Activated naive CD8-positive, alpha-beta T cell treated with anti-CD3 and anti-CD28 coated beads, Interleukin-2, amount 10 ng/mL, durations not matched to agents 7 days and 5 days (primary cell): ENCODE measurements at places on chromosomes 5 and 9. TPM values are rescaled to one million over a fixed set of nuclear protein-coding genes. Genes with fewer than 3 reads are reported as not detected.

DNA sequence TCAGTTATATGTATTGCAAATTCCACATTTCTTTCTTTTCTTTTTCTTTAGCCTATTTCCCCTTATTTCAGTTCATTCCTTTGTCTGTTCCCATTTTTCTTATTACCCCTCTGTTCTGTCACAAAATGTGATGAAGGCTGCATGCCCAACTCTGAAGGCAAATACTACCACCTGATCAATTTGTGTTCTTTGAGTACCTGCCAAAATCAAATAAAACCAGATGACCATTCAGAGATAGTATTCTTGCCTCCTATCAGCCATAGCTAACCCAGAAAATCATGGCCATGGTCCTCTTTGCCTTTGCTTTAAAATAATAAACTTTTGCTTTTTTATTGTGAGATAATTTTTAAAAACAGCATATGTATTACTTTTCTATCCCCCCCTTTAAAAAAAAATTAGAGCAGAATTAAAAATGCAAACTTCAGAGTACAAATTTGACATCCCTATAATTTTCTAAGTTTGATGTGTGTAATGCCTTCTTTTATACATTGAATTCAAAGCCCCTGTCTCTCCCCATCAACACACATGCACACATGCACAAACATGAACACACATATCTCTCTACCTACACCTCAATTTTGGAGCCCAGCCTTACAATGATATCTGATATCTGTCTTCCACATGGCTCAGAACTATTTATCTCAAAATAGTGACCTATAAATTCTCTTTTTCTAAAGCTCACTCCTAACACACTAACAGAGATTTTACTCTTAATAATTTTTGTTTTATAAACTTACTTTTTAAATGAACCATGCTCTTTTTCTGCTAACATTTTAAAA is 3.5 kb downstream of the RFESD start:
- H3K27ac ChIP-seq, result no peak overlapping the region
- H3K4me3 ChIP-seq, result no peak overlapping the region
- DNase-seq, result no peak
- H3K4me1 ChIP-seq, result peaks cover 27% of the 10 kb centered on the region
- peaks cover 10% of the 10 kb centered on the region for H3K36me3 ChIP-seq
- H3K27me3 ChIP-seq, result no peaks in the 10 kb centered on the region

- no peak overlapping the region for H3K4me3 ChIP-seq
- DNase-seq, result no peak
- H3K36me3 ChIP-seq, result peaks cover 49% of the 10 kb centered on the region
- peaks cover 4% of the 10 kb centered on the region for H3K4me1 ChIP-seq
- peaks cover 7% of the 10 kb centered on the region for H3K27me3 ChIP-seq
These were observed 47.4 kb downstream of the ADAM19 start for GRCh38 chr5:157528036-157528632.

- H3K4me3 ChIP-seq, result no peak overlapping the region
- DNase-seq, result no peak
- peaks cover 7% of the 10 kb centered on the region for H3K27me3 ChIP-seq
These were observed 5.8 kb downstream of the DCANP1 start for GRCh38 chr5:135441350-135441831.

DNA sequence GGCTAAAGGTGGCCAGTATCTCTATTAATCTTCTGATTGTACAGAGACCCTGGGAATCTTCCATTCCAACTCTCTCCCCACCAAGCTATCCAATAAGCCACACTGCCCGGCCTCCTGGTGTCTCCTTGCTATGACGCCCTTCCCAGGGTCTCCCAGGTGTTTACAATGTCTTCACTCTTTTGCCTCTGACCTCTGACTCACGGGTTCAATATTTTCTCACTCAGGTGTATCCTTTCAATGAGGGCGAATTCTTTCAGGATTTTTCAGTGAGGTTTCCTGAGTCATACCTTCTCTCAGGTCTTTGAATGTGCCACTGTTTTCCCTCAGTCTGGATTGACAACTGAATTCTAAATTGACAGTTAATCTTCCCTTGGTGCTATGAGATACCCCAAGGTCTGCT is 53.7 kb upstream of the IRX4 start:
- no peak overlapping the region for H3K27ac ChIP-seq
- H3K36me3 ChIP-seq, result no peaks in the 10 kb centered on the region
- H3K4me3 ChIP-seq, result no peak overlapping the region
- H3K4me1 ChIP-seq, result no peaks in the 10 kb centered on the region
- peaks cover 23% of the 10 kb centered on the region for H3K27me3 ChIP-seq
- DNase-seq, result no peak

- no peak overlapping the region for H3K27ac ChIP-seq
- no peaks in the 10 kb centered on the region for H3K4me1 ChIP-seq
- no peak overlapping the region for H3K4me3 ChIP-seq
- no peaks in the 10 kb centered on the region for H3K27me3 ChIP-seq
- no peaks in the 10 kb centered on the region for H3K36me3 ChIP-seq
These were observed 254.6 kb upstream of the PIK3R1 start for GRCh38 chr5:67960939-67961338.

GRCh38 chr9:89863837-89864236 is 259.0 kb downstream of the GADD45G start:
- peaks cover 21% of the 10 kb centered on the region for H3K27me3 ChIP-seq
- H3K4me1 ChIP-seq, result peaks cover 8% of the 10 kb centered on the region
- DNase-seq, result peak; percentile 4
- H3K36me3 ChIP-seq, result no peaks in the 10 kb centered on the region
- H3K4me3 ChIP-seq, result no peak overlapping the region

DNA sequence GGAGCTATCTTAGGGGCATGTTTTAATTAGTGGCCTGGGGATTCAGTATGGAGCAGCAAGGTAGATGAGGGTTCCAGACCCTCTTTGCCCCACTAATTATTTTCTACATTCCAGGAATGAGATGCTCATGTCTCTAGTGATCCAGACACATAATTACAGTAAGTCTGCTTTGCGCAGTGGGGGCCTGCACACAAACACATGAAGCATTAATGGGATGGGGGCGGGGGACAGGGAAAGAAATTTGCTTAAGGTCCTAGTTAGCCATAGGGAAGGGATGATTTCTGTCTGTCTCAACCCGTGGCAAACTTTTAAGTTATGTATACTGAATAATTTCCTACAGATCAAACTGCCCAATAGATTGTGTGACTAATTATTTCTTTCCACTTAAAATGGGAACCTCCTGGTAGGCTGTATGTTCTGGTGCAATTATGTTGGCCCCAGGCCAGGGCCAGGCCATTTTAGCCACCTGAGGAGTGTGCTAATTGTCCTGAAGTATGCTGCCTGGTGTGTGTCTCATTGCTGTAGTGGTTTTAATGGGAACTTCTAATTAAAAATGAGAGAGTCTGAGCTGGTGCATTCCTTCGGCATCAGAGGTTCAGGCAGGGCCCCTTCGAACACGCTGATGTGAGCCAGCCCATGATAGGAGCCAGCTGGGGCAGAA is 134.4 kb downstream of the PTTG1 start:
- no peaks in the 10 kb centered on the region for H3K4me1 ChIP-seq
- no peak overlapping the region for H3K4me3 ChIP-seq
- no peaks in the 10 kb centered on the region for H3K27me3 ChIP-seq
- no peak for DNase-seq
- no peak overlapping the region for H3K27ac ChIP-seq

DNA sequence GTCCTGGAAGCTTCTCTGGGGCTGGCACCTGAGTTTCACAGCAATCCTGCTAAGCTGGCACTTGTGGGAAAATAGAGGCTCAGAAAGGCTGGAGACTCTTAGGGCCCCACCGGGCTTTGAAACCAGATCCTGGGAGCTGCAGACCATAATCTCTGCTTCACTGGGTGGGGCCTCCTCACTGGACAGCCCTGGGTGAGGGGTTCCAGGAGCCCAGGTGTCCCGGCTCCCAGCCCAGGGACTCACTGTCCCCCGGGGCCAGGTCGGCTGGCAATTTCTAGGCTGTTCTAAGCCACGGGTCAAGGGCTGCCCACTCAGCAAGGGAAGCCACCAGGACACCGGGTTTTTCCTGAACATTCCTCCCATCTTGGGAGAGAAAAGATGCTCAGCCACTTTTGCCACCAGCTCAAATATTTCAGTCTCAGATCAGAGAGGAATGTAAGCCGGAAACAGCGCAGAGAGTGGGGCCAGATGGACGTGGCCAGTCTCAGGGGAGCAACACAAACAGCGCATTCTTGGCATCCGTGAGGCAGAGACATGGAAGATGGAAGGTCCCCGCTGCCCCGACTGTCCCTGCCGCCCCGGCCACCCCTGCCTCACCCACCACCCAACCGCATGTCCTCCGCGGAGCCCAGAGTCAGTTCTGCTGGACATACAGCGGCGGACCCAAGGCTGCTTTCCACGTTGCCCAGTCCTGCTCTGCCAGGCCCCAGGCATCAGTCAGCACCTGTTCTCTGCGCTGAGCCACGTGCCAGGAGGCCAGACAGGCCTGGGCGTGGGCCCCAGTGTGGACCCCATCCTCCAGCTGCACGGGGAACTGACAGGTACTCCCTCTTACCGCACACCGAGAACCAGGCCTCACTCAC is 72.6 kb downstream of the VAV2 start:
- no peak overlapping the region for H3K4me3 ChIP-seq
- peaks cover 2% of the 10 kb centered on the region for H3K27me3 ChIP-seq
- H3K27ac ChIP-seq, result no peak overlapping the region
- no peak for DNase-seq
- H3K4me1 ChIP-seq, result no peaks in the 10 kb centered on the region

DNA sequence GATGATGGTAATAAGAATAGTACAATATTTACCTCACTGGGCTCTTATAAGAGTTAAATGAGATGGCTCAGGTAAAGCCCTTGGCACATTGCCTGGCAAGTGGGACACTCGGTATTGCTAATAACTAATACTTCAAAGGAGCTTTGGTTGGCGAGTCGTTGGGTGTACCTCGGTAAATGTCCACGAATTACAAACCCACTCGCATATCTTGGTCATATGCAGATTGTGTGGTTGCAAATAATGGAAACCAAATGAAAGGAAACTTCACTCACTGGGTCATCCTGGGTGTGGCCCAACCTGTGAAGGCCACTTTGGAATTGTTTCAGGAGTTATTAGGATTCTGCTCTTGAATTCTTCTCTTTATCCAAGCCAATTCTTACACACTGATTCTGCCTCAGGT is 147.5 kb downstream of the NTRK2 start:
- no peak overlapping the region for H3K4me3 ChIP-seq
- peaks cover 2% of the 10 kb centered on the region for H3K27me3 ChIP-seq
- no peaks in the 10 kb centered on the region for H3K4me1 ChIP-seq

DNA sequence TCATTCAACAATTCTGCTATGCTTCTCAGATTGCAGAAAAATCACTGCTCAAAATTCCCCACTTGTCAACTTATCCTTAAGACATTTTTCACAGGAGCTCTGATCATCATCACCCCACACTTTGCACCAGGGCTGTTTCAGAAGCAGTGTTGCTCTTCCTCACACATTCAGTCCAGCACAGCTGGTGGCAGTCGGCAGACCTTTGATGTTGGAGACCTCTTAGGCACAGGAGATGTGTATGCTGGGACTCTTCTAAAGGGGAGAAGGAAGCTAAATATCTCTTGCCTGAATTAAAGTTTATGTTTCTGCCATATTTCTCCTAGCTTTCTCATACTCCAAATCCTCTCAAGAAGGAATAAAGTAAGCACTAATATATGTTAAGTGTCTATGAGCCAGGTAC is 44.8 kb upstream of the SSBP2 start:
- no peak overlapping the region for H3K27ac ChIP-seq
- peaks cover 2% of the 10 kb centered on the region for H3K4me1 ChIP-seq
- no peaks in the 10 kb centered on the region for H3K36me3 ChIP-seq
- no peak for DNase-seq
- H3K27me3 ChIP-seq, result peaks cover 2% of the 10 kb centered on the region

GRCh38 chr5:76590027-76590426 is 33.2 kb downstream of the F2RL2 start:
- no peak overlapping the region for H3K4me3 ChIP-seq
- H3K36me3 ChIP-seq, result peaks cover 27% of the 10 kb centered on the region
- no peak overlapping the region for H3K27ac ChIP-seq
- H3K27me3 ChIP-seq, result no peaks in the 10 kb centered on the region
- DNase-seq, result no peak
- H3K4me1 ChIP-seq, result no peaks in the 10 kb centered on the region

- peaks cover 21% of the 10 kb centered on the region for H3K36me3 ChIP-seq
- H3K27me3 ChIP-seq, result no peaks in the 10 kb centered on the region
- H3K27ac ChIP-seq, result no peak overlapping the region
- peaks cover 2% of the 10 kb centered on the region for H3K4me1 ChIP-seq
These were observed 19.7 kb downstream of the ZCCHC10 start for GRCh38 chr5:133006653-133007052.

GRCh38 chr5:81097713-81098112 is 135.4 kb upstream of the CKMT2 start:
- no peaks in the 10 kb centered on the region for H3K27me3 ChIP-seq
- H3K27ac ChIP-seq, result no peak overlapping the region
- peaks cover 2% of the 10 kb centered on the region for H3K4me1 ChIP-seq

- no peak for DNase-seq
- no peak overlapping the region for H3K27ac ChIP-seq
- H3K27me3 ChIP-seq, result no peaks in the 10 kb centered on the region
- peaks cover 5% of the 10 kb centered on the region for H3K4me1 ChIP-seq
- no peak overlapping the region for H3K4me3 ChIP-seq
These were observed 130.8 kb downstream of the ARHGAP26 start for GRCh38 chr5:142900927-142901326.

DNA sequence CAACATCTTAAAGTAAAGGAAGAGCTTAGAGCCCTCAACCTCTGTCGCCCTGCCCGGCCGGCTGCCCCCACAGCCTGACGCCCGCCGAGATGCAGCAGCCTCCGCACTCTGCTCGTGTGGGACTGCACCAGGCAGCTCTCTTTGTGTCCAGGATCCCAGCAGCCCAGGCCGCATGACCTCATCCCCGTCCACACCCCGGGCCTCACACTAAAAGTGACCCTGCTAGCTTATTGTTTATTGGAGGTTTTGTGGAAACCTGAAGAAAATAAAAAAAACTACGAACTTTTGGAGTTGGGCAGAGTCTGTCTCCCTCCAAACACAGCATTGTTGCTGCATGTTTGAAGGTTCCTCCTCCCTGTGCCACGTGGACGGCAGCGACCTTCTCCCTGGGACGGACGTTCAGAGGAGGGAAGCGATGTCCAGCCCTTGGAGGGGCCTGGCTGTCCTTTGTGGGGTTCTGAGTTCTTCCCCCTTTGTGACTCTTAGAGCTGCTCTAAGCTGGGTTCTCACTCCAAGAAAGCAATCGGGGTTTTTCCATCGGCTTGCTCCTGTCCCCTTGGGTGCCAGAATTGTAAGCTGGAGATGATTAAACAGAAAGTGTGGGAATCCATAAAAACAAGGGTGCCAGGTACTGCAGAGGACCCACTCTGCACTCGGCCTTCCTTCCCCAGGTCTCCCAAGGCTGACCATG is 103.5 kb upstream of the COL5A1 start:
- no peaks in the 10 kb centered on the region for H3K27me3 ChIP-seq
- H3K4me3 ChIP-seq, result no peak overlapping the region
- DNase-seq, result no peak
- no peaks in the 10 kb centered on the region for H3K4me1 ChIP-seq
- H3K27ac ChIP-seq, result no peak overlapping the region
- H3K36me3 ChIP-seq, result no peaks in the 10 kb centered on the region

GRCh38 chr5:151083081-151083676 is 2.3 kb upstream of the TNIP1 start:
- H3K27me3 ChIP-seq, result no peaks in the 10 kb centered on the region
- peaks cover 57% of the 10 kb centered on the region for H3K4me1 ChIP-seq
- H3K4me3 ChIP-seq, result no peak overlapping the region
- no peak for DNase-seq
- peaks cover 9% of the 10 kb centered on the region for H3K36me3 ChIP-seq
- no peak overlapping the region for H3K27ac ChIP-seq

The NDUFS4 gene
- total RNA-seq, result 47.4 TPM

The ELOVL7 gene
- total RNA-seq, result 0.57 TPM

The HSPB3 gene
- not detected for total RNA-seq

The GDA gene
- total RNA-seq, result not detected

The NRARP gene
- total RNA-seq, result 1.2 TPM

The FOXI1 gene
- total RNA-seq, result not detected

The MARCHF3 gene
- total RNA-seq, result 2.7 TPM

The EIF4E1B gene
- total RNA-seq, result not detected

The ADAMTS19 gene
- not detected for total RNA-seq

The PCDHB8 gene
- total RNA-seq, result not detected

The ZNF782 gene
- total RNA-seq, result 5.4 TPM
